ENCODE measurements at places on chromosomes 1 and 21. TPM values are rescaled to one million over a fixed set of nuclear protein-coding genes. Genes with fewer than 3 reads are reported as not detected.

- no peak for DNase-seq
Observed at GRCh38 chr1:212203630-212204029, 81.6 kb upstream of the PPP2R5A start.

- DNase-seq: no peak
Observed at GRCh38 chr1:17045150-17045549, 8.7 kb downstream of the SDHB start.

DNA sequence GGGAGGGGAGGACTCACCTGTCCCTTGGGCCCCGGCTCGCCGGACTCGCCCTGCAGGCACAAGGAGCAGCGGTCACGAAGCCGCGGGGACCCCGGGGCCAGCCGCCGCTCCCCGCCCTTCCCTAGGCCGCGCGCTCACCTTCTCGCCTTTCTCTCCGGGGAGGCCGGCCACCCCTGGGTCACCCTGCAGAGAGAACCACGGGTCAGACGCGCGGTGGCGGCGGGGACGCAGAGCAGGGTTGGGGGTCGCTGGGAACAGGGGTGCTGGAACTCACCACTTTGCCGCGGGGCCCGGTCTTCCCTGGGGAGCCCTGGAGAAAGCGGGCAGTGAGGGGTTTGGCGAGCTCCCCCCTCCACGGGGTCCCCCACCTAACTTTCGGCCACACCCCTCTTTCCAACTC lies 13.3 kb downstream of the COL9A2 start:
- DNase-seq: no peak

DNA sequence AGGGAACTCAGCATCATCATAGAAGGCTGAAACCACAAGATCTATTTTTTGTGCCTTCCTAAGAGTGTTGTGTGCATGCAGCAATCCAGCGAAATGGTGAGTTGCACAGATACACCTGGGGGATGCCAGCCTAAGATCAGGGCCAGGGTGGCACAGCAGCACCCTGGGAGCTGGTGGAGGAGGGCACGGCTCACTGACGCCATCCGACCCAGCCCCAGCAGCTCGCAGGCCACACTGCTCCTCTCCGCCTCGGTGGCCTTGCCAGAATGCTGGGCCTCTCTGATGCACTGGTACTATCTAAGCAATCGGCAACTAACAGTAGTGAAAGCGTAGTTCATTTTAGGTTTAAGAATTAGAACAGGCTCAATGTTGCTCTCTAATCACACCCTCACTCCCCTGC lies 37.8 kb downstream of the CAPZB start:
- no peak for DNase-seq

- DNase-seq: peak; percentile 62
Observed at GRCh38 chr1:67618285-67619018, 66.5 kb upstream of the GADD45A start.

- DNase-seq: no peak
Observed at GRCh38 chr1:207619871-207620542, 24.9 kb upstream of the CR1L start.

DNA sequence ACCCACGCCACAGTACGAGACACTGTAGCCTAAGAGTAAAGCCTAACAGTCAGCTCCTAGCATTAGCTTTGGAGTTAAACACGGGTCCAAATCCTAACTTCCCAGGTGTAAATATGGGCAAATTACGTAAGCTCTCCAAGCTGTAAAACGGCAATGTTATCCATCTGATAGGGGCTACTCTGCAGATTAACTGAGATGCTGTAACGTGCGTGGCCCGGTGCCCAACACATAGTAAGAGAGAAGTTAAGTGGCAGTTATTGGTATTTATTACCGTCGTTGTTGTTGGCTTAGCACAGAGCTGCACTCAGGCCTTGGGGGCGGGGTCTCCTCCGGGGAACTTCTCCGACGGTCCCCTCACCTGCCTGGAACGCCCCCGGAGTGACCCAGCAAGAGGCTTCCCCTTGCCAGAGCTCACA lies 457 bp downstream of the TRAPPC3 start:
- DNase-seq: no peak

The KCNA10 gene
- not detected for total RNA-seq
